Esophagus muscularis mucosa (tissue), 4 donors: ENCODE measurements at places on chromosomes 16 and 17. TPM values are rescaled to one million over a fixed set of nuclear protein-coding genes. Genes with fewer than 3 reads are reported as not detected.

Gene CCDC92B
- total RNA-seq: 0.42 TPM

- DNase-seq: no peak
Observed at GRCh38 chr17:78111727-78112517, 16.6 kb downstream of the TMC6 start.

Gene KRT28
- not detected for total RNA-seq

- DNase-seq: no peak
Observed at GRCh38 chr17:79892457-79893241, 53.4 kb upstream of the CBX4 start.

DNA sequence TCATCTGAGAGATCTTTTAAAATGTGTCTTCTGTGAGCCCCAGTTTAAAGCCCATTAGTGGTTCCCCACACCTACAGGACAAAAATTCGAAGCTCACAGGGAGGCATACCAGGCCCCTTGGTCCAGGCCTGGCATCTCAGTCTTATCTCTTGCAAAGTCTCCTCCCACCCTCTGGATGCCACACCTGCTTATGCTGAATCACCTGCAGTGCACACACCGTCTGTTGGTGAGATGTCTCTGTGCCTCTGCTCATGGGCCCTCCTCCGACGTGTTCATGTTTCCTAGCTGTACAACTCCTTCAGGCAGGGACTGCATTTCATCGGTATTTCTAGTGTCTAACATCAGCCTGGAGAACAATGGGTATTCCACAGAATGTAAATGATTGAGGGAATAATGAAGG lies 41.6 kb downstream of the RNF157 start:
- DNase-seq: no peak

Gene COPZ2
- total RNA-seq: 73.9 TPM

Gene TMIGD1
- 0.29 TPM for total RNA-seq

- DNase-seq: peak; percentile 75
Observed at GRCh38 chr17:13806092-13806491, 204.4 kb upstream of the HS3ST3A1 start.

- DNase-seq: no peak
Observed at GRCh38 chr16:7601100-7601499, 268.5 kb downstream of the RBFOX1 start.

DNA sequence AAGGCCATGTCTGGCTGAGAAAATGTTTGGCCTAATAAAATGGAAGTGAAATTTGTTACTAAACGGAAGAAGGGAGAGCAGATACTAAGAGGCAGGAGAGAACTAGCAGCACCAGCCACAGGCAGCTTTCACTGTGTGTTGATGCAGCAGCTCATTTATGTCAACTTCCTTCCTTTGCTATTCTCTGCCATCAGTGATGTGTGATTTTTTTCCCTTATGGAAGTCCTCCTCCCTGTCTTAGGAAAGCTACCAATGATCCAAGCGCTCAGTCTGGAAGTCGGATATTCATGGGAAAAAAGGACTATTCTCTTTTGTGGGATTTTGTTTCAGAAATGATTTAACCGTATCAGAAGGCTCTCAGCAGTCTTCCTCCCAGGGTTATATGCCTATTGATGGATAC lies 1629.2 kb downstream of the CDH8 start:
- DNase-seq: no peak

DNA sequence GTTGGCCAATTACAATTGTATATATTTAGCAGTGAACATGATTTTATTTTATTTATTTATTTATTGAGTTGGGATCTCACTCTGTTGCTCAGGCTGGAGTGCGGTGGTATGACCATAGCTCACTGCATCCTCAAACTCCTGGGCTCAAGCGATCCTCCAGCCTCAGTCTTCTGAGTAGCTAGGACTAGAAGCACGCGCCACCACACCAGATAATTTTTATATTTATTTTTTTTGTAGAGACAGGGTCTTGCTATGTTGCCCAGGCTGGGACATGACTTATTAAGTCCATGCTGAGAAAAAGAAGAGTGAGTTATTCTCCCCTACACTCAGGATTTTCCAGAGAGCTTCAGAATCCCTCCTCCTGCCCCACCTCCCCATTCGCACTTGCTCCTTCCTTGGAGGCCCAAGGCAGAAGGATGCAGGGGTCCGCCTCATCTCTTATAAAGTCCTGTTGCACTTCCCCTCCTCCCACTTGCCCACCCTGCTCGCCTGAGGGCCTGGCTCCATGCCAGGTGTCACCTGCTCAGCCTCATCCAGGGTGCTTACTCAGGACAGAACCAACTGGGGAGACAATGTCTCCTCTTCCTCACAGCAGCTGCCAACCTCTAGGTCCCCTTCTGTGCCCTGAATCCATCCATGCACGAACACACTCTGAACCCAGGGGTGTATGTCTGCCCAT lies 16.1 kb upstream of the SP2 start:
- DNase-seq: no peak

DNA sequence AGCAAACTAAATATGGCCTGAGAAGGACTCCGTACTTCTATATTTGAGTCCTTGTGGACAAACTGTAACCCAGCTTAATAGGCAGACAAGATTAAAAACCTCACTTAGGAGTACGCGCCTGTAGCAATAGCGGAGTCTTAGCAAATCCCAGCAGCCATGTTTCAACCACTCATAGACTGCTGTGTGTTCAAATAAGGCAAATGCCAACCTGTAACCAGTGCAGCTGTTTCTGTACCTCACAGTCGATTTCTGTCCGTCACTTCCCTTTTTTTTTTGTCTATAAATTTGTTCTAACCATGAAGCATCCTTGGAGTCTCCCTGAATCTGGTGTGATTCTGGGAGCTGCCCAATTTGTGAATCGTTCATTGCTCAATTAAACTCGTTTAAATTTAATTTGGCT lies 30.2 kb downstream of the TANC2 start:
- no peak for DNase-seq

- no peak for DNase-seq
Observed at GRCh38 chr17:77318491-77319210, 177.9 kb downstream of the SEC14L1 start.

- DNase-seq: no peak
Observed at GRCh38 chr16:16154281-16154951, 68.9 kb downstream of the ABCC6 start.

GRCh38 chr16:969508-970385 lies 1.0 kb downstream of the LMF1 start:
- DNase-seq: no peak

Gene ABCC11
- total RNA-seq: not detected

- no peak for DNase-seq
Observed at GRCh38 chr16:29315046-29315445, 91.5 kb downstream of the NPIPB11 start.

Gene UMOD
- not detected for total RNA-seq

DNA sequence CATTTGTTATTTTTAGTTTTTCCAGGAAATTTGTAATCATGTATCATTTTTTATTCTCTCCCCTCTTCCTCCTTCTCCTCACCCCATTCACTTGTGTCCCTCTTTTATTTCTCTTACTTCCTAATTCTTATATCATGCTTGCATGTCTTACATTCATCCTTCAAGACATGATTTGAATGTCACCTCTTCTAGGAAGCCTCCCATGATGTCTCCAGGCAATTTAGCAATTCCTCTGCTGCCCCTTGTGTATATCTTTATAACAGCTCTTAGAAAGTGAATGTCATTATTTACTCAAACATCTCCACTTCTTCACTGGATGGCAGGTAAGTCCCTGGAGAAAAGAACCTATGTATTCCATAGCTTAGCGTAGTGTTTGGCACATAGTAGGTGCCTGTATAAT lies 7.8 kb downstream of the HNF1B start:
- DNase-seq: no peak

GRCh38 chr17:80212511-80212910 lies 7.6 kb downstream of the SGSH start:
- no peak for DNase-seq

GRCh38 chr17:17822189-17822588 lies 14.6 kb downstream of the SREBF1 start:
- DNase-seq: no peak

DNA sequence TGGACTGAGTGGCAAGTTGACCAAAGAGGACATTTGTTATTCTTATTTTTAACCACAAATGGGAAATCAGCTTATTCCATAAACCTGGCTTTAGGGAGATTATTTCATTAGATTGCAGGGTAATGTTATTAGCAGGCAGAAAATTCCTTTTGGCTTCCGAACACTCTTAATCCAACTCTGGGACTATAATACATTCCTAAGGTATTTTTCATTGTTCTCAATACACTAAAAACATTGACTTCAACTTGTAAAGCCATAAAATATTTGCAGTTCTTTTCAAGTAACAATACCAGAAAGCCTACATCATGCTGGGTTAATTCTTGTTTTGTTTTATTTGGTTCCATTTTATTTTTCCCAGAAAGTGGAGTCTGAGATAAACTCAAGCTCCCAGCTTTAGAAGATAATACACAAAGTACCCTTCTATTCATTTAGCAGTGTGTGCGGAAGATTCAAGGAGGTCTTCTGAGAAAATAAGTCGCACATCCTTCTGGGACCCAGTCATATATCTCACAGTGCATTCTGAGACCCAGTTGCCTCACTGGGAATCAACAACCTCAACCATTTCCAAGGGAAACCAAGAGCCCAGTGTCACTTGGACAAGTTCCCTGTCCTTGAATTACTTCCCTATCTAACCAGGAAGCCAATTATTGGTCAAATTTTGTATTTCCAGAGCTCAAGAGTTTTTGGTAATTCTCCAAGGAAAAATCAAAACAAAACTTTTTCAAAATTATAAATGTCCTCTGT lies 389.6 kb upstream of the DYNLRB2 start:
- DNase-seq: no peak

Gene CACNB1
- 3.1 TPM for total RNA-seq

Gene LDAF1
- 208 TPM for total RNA-seq

GRCh38 chr16:25585526-25585925 lies 106.2 kb upstream of the HS3ST4 start:
- peak; percentile 74 for DNase-seq

DNA sequence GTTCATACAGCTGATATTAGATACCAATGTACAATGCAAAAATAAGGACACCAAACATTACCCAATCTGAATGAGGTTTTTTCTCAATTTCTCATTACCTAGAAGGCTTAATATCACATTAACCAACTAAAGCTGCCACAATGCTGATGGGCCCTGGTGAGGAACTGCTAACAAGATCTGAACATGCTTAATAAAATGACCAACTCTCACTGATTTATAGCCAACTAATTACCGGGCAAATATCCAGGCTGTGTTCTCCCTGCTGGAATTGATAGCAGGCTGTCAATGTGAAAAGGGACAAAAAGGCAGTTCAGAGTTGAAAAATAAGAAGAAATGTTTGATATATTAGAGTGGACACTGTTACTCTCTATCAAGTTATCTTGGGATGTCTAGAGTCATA lies 124.6 kb downstream of the TOX3 start:
- no peak for DNase-seq

DNA sequence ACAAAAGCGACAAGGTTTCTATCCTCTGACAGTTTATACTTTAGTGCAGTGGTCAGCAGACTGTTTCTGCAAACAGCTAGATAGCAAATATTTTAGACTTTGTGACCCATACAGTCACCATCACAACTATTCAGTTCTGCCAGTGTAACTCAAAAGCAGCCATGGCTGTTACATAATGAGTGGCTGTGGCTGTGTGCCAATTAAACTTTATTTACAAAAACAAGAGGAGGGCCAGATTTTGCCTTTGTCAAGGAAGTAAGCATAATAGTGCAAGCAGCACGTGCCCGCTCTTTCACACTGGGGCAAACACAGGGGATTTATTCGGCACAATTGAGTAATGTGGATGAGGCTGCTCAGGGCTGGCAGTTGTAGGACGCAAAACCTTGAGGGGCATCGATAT lies 551.5 kb downstream of the MAF start:
- no peak for DNase-seq

Gene ABI3
- 7.6 TPM for total RNA-seq

Gene TELO2
- total RNA-seq: 22.4 TPM
